ENCODE measurements at places on chromosomes 4 and X.

- DNase-seq: no peak
These were observed 112.5 kb downstream of the CCNG2 start for GRCh38 chr4:77269505-77269904.

DNA sequence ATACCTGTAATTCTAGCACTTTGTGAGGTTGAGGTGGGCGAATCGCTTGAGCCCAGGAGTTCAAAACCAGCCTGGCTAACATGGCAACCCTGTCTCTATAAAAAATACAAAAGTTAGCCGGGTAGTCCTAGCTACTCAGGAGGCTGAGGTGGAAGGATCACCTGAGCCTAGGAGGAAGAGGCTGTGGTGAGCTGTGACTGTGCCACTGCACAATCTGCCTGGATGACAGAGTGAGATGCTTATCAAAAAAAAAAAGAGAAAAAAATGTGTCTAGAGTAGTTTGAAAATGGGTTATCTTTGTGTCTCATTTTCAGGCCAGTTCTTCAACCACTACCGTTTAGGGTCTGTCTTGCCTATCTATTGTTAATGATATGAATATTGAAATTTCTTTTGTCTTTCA is 98.1 kb downstream of the EGF start:
- DNase-seq: no peak

DNA sequence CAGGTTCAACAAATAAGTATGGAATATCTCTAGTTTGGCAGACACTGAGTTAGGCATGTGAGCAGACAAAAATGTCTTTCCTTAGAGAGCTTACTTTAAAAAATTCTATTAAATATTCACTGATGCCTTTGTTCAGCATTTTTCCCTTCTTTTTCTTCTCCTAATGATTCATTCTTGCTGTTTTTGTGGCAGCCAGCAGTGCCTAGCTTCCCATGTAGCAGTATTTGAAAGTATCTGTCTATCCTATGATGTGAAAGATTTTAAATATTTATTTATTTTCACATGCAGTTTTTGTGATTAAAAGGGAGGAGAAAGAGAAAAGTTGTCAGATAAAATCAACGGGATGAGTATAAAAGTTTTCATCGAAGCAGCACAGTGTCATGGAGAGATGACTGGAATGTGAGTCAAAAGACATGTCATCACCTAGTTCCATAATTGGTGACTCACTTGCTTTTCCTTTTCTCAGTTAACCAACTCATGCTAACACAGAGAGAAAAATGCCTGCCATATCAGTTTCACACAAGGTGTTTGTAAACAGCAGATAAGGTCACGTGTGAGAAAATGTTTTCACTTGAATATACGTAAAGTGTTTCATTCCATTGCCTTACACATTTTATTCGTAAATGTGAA is 69.8 kb downstream of the BMPR1B start:
- DNase-seq: peak; percentile 75

- DNase-seq: peak; percentile 52
These were observed 120.5 kb upstream of the FAT1 start for GRCh38 chr4:186844059-186844681.

DNA sequence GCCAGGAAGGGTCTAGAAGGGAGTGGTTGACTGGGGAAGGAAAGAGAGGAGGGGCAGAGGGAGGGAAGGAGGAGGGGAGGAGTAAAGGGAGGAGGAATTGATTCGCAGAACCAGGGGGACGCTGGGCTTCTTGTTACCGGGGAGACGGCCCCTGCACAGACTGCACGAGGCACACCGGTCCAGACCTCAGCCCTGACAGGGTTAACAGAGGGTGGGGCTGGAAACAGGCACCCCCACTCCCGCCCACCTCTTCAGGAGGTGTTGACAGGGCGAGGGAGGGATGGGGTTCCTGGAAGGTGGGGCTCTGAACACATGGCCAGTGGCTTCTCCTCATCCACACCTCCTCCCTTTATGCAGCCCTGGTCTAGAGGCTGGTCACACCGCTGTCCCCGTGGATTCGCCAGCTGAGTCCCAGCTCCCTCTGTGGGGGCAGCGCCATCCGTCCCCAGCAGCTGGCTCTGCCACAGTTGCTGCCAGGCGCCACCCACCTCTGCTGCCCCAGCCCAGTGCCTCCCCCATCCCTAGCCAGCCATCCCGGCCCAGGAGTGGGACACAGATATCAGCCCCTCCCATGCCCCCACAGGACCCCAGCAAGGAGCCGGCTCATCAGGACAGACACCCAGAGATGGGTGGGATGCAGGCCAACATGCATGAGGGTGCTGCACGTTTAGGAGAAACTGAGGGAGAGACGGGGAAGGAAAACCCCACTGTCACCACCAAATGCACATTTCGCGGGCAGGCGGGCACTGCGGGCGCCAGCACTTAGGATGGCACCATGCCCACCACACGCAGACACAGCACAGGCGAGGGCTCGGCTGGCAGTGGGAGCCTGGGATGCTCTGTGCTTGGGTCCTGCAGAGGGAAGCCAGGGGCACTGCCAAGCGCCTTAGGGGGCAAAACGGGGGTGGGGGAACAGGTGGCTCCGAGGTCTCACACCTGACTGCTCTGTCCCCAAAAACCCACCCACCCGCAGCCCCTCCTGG is 87.6 kb downstream of the ABLIM2 start:
- DNase-seq: no peak

DNA sequence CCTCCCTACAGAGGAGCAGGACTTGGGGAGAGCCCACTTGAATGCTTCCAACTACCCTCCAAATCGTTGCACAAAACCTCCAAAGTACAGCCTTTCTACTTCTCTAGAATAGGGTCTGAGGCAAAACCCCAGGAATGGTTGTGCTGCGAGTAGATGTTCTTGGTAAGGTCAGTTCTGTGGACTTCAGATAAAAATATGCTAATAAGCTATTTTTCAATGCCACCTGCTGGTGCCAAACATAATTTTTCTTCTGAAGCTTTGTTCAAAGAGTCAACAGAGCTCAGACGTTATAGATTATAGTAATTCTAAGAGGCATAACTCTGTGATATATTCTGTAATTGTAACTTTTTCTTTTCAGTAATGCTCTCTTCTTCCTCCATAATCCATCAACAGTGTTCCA is 425.7 kb downstream of the GPAT3 start:
- peak; percentile 31 for DNase-seq

- no peak for DNase-seq
These were observed at the start of gene NAP1L2 for GRCh38 chrX:73214426-73215094. Gene NAP1L2, minus strand, starts transcription at chrX:73214851. Its CDS starts 359 bp downstream, at chrX:73214492.

DNA sequence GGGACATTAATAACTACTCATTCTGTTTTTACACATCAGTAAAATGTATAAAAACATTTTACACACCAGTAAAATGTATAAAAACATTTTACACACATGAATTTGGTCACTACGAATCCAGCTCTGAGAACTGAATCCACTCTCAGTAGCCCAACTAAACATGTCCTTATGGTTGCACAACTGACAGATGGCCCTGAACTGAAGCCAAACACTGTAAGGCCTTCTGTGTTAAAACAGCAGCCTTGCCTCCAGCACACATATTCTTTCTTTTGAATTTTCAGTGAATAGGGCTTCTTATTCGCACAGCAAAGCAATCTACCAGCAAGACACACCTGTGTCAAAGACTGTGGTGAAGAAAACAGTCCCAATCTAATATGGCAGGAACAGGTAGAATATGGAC is 169.9 kb upstream of the FMR1 start:
- DNase-seq: no peak

GRCh38 chr4:166169111-166169510 is 296.1 kb downstream of the TLL1 start:
- peak; percentile 23 for DNase-seq

- DNase-seq: no peak
These were observed 17.9 kb downstream of the SMIM14 start for GRCh38 chr4:39620551-39621313.

- no peak for DNase-seq
These were observed 70.2 kb upstream of the MAGEB2 start for GRCh38 chrX:30144971-30145731.

GRCh38 chr4:120156120-120156718 is 89.6 kb upstream of the MAD2L1 start:
- peak; percentile 38 for DNase-seq

GRCh38 chr4:61049018-61049417 is 151.1 kb upstream of the ADGRL3 start:
- DNase-seq: no peak

- DNase-seq: no peak
These were observed 38.7 kb upstream of the NDST4 start for GRCh38 chr4:115152081-115152480.

GRCh38 chr4:101888472-101888871 is 97.9 kb downstream of the BANK1 start:
- no peak for DNase-seq
